Epithelial cell of esophagus (primary cell): ENCODE measurements at places on chromosomes 13 and 19.

DNA sequence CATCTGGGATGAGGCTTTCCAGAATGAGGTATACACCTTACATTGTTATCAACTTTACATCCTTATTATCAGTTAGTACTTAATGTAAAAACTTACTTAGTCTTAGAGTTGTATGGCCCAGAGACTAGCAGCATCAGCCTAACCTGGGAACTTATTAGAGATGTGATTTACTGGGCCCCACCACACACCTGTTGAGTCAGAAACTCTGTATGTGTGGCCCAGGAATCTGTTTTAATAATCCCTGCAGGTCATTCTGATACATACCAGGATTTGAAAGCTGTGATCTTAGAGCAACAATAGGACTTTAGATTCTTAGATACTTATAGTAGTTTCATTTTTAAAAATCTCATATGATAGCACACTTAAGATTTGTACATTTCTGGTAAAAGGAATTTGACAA lies 17.4 kb downstream of the FNDC3A start:
- peak; percentile 3 for DNase-seq

GRCh38 chr13:96794669-96795068 lies 199.6 kb downstream of the OXGR1 start:
- no peak for DNase-seq

DNA sequence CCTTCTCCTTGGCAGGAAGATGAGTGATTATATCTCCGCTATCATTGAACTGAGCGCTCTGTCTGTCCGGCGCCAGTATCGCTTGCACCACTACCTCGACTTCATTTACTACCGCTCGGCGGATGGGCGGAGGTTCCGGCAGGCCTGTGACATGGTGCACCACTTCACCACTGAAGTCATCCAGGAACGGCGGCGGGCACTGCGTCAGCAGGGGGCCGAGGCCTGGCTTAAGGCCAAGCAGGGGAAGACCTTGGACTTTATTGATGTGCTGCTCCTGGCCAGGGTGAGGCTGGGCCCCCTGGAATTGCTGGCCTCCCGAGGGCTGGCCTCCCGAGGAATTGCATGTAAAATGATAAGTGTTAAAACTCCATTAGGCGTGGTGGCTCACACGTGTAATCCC lies 32.1 kb downstream of the CYP4F22 start:
- DNase-seq, result no peak

DNA sequence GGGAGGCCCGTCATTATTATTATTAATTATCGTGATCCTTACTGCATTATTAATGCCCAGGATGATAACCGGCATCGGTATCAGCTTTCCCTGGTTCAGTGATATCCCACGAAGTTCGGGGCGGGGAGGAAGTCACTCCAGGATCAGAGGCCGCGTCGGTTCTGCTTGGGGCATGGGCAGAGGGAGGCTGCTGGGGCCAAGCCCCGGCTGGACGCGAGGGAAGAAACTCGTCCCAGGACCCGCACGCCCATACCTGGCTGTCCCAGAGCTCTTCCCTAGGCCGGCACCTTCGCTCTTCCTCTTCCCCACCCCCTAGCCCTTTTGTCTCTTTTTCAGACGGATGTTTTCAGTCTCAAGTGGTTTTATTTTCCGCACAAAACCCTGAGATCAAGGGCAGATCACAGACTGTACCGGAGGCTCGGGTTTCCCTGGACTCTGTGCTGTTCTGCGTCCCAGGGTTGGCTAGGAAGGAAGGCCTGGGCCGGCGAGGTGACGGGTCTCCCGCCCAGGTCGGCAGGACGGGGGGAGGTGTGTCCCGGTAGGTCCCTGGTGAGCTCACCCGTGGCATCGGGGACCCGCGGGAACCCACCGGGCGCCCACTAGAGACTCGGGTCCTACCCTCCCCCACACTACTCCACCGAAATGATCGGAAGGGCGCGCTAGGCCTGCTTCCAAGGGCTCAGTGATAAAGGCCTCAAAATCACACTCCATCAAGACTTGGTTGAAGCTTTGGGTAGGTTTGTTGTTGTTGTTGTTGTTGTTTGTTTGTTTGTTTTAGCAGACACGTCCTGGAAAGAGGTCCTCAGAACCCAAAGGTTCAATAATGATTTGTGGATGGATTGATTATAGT lies 7.9 kb downstream of the ZIC2 start:
- no peak for DNase-seq

GRCh38 chr13:110457361-110457760 lies 104.2 kb downstream of the RAB20 start:
- no peak for DNase-seq

- peak; percentile 27 for DNase-seq
These were observed 59.4 kb downstream of the TSC22D1 start for GRCh38 chr13:44516771-44517170.

DNA sequence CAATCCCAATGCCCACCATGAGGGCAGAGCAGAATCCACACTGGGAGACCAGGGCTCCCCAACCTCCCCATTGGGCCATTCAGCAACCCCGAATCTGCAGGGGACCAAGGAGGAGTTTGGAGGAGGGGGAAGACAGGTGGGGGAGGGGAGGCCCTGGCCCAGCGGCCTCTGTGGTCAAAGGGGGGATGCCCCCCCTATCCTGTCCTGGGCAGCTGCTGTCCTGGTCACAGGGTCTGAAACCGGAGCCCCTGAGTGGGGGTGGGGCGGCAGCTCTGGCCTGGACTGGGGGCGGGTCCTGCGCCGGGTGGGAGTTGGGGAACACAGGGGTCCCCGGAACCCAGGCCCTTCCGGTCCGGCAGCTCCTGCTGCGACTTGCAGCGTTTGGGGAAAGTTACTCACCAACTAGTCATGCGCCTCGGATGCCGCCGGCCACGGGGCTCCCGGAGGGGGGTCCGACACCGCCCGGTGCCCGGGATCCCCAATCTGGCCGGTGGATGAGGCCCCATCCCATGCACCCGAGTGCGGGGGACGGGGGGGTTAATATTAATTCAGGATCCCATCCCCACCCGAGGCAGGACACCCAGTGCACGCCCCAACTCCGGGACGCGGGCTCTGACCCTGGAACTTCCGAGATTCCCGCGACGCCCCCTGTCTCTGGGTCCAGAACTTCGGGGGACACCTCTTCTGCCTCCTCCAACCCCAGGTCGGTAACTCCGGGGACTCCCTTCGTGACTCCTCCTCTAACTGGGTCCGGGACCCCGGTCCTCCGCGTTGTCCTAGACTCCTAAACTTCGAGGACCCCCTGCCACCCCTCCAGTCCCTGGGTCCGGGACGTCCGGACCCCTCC lies 872 bp downstream of the HOMER3 start:
- peak; percentile 71 for DNase-seq

DNA sequence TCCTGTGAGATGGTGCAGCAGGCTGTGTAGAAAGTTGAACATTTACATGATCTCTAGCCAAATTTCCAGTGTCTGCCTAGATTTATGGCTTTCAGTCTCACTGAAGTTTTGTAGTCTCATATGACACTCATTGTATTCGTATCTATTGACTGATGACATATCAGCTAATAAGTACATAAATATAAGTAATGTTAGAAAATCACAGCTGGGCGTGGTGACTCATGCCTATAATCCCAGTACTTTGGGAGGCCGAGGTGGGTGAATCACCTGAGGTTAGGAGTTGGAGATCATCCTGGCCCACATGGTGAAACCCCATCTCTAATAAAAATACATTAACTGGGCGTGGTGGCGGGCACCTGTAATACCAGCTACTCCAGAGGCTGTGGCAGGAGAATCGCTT lies 54.7 kb upstream of the HTR2A start:
- peak; percentile 83 for DNase-seq

GRCh38 chr13:72700509-72700908 lies 26.9 kb downstream of the MZT1 start:
- DNase-seq, result no peak

- no peak for DNase-seq
These were observed 919 bp downstream of the DACT3 start for GRCh38 chr19:46660008-46660517.

GRCh38 chr19:20289186-20289585 lies 122.2 kb downstream of the ZNF486 start:
- DNase-seq, result no peak

- DNase-seq, result no peak
These were observed 27.4 kb downstream of the ZNF20 start for GRCh38 chr19:12112701-12113100.

GRCh38 chr19:11580116-11580515 lies 2.7 kb upstream of the ACP5 start:
- DNase-seq, result no peak

DNA sequence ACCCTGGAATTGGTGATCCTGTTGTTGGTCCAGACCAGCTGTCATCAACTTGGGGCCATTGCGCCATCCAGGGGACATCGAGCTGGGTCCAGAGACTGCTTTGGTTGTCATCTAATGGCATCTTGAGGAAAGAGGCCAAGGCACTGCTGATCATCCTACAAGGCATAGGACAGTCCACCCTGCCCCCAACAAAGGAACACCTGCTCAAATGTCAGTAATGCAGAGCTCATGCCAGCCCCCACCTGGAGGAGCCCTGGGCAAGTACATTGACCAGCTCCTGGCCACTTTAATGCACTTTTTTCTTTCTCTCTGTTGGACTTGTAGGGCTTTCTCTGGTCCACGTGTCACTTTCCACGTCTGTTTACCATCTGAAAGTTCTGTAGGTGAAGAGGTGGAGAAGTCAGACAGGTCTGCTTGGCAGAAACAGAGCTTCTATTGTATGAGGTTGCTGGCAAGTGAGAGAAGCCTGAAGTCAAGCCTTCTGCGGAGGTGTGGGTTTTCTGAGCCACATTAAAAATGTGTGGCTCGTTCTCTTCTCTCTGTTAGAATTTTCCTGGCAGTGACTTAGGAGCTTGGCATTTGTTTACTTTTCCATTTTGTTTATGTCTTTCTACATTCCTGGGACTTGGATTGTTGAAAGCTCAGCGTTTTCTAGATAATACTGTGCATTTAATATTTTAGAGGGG lies 124.0 kb upstream of the RNF113B start:
- peak; percentile 29 for DNase-seq

GRCh38 chr13:49827891-49828290 lies 35.4 kb upstream of the KPNA3 start:
- DNase-seq, result no peak

DNA sequence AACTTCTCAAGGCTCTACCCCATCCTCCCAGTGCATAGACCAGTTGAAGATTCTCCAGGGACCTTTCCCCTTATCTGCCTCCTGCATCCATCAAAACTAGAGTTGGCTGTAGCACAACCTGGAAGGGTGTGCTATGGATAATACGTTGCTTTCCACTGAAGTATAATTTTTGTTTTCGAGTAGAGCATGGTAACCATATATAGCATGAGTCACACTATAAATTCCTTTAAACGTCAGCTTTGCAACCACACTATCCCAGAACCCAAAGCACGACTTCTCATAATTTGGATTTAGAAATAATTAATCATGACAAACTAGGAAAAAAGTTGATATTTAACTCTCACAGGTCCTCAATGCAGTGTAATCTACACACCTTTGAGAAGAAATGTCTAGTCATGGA lies 138.3 kb upstream of the NBEA start:
- DNase-seq, result no peak

DNA sequence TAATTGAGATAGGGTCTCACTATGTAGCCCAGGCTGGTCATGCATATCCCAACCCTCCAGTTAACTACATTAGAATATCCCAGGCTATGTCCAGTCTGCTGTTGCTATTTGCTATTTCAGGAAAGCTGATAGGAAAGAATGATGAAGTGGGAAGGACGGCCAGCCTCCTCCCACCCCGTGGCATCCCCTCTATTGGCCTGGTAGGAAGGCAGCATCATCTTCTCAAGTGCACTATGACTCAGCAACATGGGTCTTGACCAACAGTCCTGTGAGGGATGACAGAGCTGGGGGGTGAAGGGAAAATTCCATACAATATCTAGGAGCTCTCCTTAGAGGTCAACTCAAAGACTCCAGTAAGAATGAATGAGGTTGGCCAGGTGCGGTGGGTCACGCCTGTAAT lies 48.0 kb upstream of the ABCC4 start:
- no peak for DNase-seq

DNA sequence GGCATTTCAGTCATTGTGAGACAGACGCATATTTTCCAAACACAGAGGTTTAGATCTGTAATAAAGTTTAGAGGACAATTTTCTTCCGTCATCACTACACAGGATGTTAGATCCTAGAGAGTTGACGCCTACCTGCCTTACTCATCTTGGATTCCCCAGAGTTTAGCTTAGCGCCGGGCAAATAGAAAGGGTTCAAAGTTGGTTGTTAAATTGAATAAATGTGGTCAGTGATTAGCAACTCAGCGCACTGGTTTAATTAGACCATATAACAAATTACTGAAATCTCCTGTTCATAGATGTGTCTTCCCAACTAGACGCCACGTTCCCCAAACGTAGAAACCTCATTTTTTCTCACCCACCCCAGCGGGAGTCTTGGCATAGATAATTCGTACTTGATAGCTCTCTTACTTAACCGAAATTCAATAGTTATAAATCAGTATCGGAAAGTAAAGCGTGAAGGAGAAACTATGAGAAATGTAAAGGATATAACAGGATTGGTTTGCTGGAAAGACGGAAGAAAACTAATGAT lies 726 bp upstream of the UFM1 start:
- DNase-seq, result peak; percentile 72

DNA sequence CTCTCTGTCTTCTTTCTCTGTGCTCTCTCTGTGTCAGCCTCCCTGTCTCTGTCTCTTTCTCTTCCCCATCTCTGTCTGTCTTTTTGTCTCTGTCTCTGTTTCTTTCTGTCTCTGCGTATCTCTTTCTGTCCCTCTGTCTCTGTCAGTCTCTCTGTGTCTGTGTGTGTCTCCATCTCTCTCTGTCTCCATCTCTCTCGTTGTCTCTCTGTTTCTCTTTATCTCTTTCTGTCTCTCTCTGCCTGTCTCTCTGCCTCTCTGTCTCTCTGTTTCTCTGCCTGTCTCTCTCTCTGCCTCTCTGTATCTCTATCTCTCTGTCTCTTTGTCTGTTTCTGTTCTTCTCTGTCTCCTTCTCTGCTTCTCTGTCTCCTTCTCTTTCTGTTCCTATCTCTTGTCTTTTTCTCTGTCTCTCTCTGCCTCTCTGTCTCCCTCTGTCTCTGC lies 15.7 kb upstream of the TCF3 start:
- no peak for DNase-seq

DNA sequence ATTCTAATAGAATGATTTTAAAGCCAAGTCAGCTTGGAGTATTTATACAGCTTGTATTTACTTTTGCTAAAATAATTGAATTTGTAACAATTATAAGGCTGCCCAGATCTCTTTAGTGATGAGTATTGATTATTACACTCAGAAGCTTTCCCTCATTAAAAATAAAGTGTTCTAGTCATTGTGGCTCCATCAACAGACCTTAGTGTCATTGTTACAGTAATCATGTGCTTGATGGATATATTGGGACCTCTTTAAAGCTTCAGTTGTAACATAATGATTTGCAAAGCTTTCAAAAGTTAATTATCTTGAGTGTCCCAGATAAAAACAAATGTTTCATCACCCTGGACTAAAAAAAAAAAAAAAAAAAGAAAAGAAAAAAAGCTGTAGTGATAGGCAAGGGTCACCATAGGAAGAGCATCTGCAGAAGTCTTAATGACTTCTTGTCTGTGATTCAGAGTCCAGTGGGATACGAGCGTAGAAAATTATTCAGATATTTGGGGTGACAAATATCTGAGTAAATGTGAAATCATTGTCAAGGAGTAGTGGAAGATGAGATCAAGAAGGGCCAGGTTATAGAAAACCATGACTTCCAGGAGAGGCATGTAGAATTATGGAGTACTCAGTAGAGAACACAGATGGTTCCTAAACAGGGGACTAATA lies 369.6 kb downstream of the DCT start:
- DNase-seq, result no peak
